Stimulated activated CD8-positive, alpha-beta memory T cell treated with anti-CD3 and anti-CD28 coated beads, Interleukin-4, amount 100 ng/mL, for 4 hours (primary cell): ENCODE measurements at places on chromosomes 16 and 17.
A peak's percentile ranks its signal among the peaks of the same experiment; 100 is the strongest.

DNA sequence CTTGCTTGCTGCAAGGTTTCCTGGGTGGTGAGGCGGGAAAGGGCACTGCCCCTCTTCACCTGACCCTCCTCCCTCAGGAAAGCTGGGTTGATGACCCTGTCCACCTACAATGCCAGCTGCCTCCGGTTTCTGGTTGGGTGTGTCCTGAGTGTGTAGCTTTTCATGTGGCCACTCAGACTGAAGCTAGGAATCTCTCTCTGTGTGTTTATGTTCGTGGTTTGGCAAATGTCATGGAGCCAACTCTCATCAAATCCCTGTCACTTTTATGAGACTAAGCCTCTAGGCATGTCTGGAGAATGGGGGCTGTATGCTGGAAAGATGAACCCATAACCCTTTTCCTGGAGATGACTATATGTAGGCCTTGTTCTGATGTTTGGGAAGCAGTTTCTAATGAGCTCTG, 17.1 kb downstream of the PLEKHG4 start:
- DNase-seq: no peak

GRCh38 chr17:17702449-17703139, 21.3 kb downstream of the RAI1 start:
- DNase-seq: no peak

GRCh38 chr17:53191878-53192277, 630.8 kb upstream of the KIF2B start:
- DNase-seq: no peak

GRCh38 chr16:74577882-74578366, 29.0 kb downstream of the GLG1 start:
- DNase-seq: no peak

- DNase-seq: no peak
Observed at GRCh38 chr16:65003621-65004020, 118.2 kb downstream of the CDH11 start.

GRCh38 chr17:4645642-4646041, 4.2 kb upstream of the ALOX15 start:
- no peak for DNase-seq

DNA sequence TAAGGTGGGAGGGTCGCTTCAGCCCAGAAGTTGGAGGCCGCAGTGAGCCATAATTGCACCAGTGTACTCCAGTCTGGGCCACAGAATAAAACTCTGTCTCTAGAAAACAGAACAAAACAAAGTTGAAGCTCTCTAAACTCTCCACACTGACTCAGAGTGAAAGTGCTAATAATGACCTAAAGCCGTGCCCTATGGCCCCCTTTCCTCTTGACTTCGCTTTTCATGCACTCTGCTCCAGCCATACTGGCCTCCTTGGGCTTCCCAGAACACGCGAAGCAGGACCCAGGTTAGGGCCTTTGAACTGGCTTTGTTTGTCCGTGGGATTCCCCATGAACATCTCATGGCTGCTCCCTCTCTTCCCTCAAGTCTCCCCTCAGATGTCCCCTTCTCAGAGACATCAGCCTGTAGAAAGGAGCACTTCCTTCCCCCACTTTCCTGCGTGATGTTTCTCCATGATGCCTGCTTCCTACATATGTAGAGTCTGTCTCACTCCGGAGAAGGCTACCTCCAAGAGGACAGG, 18.6 kb upstream of the SPN start:
- DNase-seq: no peak

DNA sequence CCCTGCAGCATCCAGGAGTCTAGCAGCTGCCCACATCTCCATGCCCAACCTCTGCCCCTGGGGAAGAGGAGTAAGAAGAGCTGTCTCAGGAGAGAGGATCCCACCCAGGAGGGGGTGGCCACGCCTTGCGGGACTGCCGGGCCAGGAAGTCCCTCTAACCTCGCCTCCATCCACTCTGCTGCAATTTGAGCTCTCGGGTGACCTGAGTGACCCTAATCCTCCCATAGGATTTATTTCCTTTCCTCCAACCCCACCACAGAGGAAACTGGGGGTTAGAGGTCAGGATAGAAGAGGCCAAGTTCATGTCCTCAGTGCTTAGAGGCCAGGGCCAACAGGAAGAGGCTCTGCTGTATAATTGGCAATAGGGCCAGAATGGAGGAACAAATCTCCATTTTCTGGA, 22.6 kb upstream of the NGFR start:
- DNase-seq: no peak

DNA sequence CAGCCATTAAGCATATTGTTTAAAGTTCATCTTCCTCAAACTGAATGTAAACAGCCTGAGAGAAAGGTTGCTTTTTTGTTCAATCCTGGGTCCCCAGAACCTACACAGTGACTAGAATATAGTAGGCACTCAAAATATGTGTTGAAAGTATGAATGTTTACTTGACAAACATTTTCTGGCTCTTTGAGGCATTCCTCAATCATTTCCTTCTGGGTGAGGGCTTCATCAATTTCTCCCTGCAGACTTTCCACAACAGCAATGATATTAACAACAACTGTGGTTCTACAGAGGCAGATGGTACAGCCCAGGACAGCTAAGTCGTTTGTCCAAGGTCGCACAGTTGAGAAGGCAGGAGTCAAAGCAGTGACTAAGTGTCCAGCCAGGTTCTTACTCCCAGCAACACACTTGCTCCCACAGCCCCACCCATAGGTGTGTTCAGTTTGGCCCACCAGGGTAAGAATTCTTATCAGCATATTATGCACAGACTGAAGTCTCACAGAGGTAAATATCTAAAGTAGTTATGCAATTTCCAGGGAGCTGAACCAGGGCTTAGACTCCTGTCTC, 61.1 kb downstream of the HS3ST3B1 start:
- DNase-seq: no peak

DNA sequence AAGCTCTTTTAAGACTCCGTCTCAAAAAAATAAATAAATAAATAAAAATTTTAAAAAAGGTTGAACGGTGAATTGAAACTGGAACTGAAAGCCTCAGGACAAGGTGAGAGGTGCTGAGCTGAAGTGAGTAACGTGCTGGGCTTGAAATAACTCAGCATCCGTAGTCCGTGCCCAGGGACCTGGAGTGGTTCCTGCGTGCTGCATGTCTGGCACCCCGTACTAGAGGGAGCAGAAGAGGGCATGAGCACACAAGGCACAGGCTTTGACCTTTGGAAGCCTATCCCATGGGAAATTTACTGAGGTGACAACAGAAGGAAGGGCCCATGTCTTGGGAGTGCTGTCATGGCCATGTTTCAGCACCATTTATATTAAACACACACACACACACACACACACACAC, 4.5 kb upstream of the MEIOB start:
- no peak for DNase-seq

DNA sequence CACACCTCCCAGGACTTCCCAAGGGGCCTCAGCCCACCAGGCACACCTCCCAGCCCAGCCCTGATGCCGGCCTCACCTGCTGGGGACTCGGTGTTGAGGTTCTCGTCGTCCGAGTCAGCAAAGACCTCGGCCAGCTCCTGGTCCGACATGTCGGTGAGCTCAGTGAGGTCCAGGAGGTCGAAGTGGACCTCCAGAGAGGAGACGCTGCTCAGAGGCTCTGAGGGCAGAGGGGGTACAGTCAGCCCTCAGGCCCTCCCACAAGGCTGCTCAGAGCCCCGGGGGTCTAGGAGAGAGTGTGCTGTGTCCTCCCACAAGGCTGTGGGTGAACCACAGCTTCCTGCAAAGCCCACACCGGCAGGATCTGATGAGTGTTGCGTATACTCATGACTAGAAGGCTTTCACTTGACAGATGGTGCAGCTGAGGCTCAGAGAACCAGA, 10.5 kb downstream of the DBNDD1 start:
- DNase-seq: peak; percentile 64

DNA sequence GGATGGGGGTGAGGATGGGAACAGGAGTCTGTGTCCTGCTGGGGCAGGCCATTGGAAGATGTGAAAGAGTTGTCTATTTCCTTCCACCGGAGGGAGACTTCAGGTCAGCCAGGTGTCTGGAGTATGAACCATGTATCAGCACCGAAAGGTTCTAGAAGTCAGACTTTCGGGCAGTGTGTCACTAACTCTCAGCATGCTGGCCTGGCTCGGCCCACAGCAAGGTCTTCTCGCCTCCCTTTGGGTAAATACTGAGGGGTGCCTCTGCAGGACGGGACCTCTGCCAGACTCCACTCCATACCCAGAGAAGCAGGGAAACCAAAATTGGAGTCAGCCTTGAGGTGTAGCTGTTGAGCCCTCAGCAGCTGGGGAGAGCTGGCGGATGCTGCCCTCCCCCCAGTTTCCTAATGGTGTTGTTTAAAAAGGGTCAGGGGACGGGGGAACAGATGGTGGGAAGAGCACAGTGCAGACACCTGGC, 507 bp downstream of the CIITA start:
- no peak for DNase-seq

- DNase-seq: no peak
Observed at GRCh38 chr17:78789149-78789662, 7.1 kb upstream of the CYTH1 start.

DNA sequence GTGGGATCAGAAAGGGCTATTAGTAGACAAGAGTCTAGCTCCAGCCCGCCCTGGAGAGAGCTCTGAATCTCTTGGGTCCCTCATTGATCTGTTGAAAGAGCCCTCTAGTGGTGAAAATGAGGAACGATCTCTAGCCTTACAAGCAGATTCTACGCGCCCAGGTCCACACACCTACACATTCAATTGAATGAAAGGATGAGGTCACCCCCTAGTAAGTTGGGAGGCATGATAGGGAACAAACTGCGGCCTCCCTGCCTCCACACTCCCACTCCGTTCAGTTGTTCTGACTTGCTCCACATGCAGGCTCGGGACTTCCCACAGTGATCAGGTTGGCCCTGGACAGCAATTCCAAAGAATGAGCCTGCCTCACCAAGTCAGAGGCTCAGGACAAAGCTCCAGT, 2.9 kb upstream of the CACNG3 start:
- DNase-seq: no peak

DNA sequence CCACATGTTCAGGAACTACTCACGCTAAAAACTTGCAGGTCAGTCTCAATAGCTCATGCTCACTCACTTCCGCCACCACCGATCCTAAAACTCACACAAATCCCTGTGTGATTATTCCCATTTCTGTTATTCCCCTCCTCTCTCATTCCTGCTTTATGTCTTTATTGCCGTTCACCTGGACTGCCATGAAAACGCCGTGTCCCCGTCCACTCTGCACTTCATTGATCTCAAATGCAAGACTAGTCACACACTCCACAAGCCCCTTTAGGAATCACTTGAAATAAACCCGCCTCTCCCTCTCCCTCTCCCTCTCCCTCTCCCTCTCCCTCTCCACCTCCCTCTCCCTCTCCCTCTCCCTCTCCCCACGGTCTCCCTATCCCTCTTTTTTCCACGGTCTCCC, 78.0 kb downstream of the AXIN2 start:
- DNase-seq: no peak

GRCh38 chr16:6940968-6941367, 391.7 kb upstream of the RBFOX1 start:
- no peak for DNase-seq

- DNase-seq: peak; percentile 41
Observed at GRCh38 chr17:67441052-67441895, 64.2 kb downstream of the PITPNC1 start.

DNA sequence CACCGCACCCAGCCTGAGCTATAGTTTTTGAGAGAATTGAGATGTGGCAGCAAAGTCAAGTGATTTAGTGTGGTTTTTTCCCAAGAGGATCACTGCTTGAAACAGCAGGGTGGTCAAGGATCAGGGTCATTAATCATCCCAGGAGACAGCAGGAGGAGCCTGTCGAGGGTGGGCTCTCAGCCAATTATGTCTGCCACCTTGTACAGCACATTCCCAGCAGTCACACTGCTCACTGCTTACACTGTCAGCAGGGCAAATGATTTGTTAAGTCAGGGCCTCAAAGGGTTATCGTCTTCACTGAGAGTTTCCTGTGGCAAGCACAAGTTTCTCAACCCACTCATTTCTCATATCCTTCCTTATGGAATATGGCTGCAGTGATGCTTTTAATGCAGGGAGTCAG, 13.2 kb downstream of the B3GNT9 start:
- DNase-seq: no peak

GRCh38 chr17:17938388-17939107, 33.7 kb downstream of the TOM1L2 start:
- no peak for DNase-seq
